Hepatocyte (in vitro differentiated cells): ENCODE measurements at places on chromosomes 6 and 20.

GRCh38 chr6:142223938-142224337, 76.9 kb downstream of the VTA1 start:
- no peak for DNase-seq

GRCh38 chr6:127737768-127738167, 160.8 kb downstream of the C6orf58 start:
- peak; percentile 13 for DNase-seq

- DNase-seq: no peak
Measured at GRCh38 chr6:155943635-155944034, 488.0 kb upstream of the NOX3 start.

GRCh38 chr6:28488916-28489365, 26.7 kb downstream of the GPX6 start:
- peak; percentile 71 for DNase-seq

GRCh38 chr6:167734662-167735083, 92.0 kb upstream of the AFDN start:
- no peak for DNase-seq

DNA sequence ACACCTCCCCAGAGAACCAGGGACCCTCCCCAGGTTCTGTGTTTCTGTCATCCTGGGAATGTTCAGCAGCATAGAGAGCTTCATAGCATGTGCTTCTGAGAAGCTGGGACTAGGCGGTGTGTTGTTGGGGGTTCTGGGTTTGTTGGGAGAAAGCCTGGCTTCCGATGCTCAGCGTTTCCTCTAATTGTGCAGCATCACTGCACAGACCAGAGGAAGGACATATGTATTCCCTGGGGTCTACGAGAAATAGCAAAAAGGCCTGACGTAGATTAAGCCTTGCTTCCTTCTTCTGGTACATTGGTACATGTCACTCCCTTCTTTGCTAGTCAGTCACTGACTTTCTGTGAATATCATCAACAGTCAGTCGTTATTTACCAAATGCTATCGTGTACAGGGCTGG, 96.9 kb upstream of the SGK1 start:
- DNase-seq: no peak

DNA sequence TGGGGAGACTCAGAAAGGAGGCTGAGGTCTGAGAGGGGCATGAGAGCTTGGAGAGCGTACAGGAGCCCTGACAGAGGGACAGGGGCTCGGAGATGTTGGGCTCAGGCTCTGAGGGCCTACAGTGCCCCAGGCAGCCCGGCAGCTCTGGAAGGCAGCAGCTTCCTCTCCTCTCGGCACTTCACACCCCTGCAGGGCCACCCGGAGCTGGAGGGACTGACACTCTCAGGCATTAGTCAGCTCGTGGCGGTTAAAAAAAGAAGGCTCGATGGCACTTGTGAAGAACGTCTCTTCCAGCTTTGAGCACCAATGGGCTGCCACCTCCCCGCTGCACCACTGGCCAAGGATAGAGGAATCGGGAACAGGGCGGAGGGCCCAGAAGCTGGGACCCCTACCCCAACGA, 62.6 kb upstream of the SIRPA start:
- DNase-seq: no peak

- no peak for DNase-seq
Measured at GRCh38 chr6:115271434-115271833, 789.3 kb downstream of the FRK start.

DNA sequence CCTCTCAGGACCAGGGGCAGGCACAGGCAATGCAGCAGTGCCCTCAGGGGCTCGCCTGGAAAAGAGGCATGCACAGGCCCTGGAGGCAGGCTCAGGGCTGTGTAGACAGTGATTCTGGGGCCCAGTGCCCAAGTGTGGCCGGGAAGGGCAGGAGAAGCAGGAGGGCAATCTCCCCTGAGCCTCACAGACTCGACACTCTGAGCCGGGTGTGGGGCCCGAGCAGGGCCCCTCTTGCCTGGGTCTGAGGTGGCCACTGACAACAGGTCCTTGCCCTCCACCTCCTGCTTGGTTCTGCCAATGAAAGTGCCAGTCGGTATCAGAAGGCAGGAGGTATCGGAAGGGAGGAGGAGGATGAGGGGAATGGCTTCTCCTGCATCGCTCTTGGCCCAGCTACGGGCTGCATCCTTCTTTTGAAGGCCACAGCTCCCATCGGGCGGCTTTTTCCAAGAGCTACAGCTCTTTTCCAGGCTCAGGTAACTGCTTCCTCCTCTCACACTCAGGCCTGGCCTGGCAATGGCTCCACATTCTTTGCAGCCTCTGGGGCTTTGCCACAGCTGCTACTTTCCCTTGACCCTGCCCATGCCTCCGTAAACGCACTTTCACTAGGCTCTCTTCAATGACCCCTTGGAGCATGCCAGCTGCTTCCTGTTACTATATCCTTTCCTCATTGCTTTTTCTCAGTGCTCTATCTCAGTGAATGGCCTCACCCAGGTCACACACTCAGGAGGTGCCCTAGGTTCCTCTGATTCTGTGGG, 24.5 kb downstream of the GABRR2 start:
- no peak for DNase-seq

DNA sequence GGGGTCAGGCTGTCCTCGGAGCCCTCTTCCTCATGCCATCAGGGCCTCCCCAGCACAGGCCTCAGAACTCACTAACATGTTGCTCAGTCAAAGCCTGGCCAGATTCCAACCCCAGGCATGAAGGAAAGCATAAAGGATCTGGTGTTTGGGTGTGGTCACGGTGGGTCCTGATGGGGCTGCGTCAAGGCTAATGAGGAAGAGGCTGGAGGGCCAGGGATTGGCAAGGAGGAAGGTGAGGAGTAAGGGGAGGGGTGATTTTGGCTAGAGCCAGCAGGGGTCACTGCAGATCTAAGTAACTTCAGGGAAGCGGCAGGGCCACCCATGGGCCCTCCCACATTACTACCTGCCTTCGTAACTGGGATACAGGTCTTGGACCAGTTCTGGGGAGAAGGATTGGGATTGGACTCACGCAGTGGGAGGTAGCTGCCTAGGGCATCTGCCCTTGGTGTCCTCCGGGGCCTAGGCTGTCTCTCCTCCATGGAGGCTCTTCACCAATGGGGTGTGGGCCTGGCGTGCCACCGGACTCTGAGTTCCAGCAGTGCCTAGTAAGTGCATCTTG, 36.2 kb upstream of the MRPS18A start:
- peak; percentile 89 for DNase-seq

DNA sequence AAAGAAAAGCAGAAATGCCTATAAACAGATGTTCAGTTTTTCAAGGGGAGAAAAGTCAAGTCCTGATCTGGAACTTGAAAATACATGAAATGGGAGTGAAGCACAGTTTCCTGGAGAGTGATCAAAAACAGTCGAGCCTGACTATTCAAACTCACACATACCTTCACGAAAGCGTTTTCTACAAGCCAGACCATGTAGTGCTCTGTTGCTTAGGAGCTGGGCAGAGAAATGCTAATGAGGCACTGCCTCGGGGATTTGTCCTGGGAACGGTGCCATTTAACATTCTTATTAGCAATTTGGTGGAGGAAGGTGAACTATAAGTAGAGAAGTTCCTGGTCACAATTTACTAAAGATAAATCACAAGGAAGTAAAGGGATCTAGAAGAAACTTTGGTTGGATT, 5.9 kb downstream of the NHSL1 start:
- peak; percentile 26 for DNase-seq

- DNase-seq: no peak
Measured at GRCh38 chr6:20148433-20148832, 63.8 kb downstream of the MBOAT1 start.

DNA sequence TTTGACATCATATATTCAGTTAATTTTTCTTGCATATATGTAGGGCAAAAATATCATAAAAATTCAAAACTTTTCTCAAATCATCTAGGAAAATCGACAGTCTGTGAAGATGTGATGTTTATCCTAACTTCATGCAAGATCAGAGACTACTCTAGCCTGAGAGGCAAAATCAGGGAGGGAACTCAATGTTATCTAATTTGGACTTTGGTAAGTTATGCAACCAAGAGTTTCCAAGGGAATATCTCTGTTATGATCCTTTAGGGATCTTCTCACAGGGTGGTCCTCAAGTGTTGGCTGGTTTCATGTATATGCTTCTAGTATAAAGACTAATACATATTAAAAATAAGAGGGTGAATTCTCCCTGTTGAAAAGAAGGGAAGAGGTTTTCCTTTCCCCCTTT, 723.9 kb downstream of the KHDRBS2 start:
- no peak for DNase-seq

- DNase-seq: no peak
Measured at GRCh38 chr20:50676858-50677257, 14.5 kb downstream of the RIPOR3 start.

DNA sequence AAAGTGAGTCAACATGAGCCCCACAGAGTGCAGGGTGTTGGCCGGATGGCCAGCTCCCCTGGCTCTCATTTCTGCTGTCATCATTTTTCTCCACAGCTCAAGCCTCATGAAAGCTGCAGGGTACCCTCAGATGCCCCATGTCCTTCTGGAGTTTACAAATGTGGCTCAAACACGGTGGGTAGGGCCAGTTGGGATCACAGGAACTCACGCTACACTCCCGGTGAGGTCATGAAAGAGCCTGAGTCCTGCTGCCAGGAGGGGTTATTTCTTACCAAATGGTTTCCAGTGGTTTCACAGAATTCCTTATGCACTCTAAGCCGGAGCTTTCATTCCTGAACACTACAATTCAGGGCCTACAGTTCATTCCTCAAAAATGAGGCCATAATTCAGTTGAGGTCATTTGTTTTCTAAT, 78.7 kb downstream of the TMEM170B start:
- no peak for DNase-seq

DNA sequence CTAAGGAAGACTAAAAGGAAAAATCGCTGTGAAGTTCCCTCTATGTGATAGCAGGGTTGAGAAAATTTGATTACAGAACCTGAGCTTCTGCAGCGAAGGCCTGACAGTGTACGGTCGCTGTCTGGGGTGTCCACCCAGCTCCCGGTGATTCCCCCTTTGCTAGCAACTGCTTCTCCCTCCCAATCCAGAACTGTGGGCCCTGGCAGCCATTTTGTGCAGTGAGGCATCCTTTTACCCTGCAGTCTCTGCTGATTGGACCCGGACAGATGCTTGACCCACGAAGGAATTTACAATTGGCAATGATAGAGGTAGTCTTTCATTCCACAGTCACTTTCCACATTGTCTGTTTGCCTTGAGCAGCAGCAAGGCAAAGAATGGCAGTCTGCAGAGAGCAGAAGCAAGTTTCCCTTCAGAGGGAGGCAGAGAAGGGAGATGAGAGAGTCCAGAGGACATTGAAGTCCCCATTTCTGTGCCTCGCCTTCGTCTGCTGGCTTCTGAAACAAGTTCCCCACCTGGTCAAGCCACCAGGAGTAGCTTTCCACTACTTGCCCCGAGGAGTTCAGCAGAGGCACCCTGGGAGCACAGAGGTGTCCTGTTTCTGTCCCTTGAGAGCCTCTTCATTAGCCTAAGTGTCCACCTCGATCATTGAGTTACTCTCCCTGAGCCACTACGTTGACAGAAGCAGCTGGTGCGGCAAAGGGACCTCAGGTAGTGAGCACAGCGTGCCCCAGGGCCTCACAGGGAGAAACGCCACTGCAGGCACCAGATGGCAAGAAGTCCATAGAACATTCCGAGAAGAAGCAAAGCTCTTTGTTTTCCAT, 370.3 kb downstream of the NRN1 start:
- no peak for DNase-seq

GRCh38 chr6:100220543-100220942, 226.5 kb upstream of the MCHR2 start:
- DNase-seq: no peak

DNA sequence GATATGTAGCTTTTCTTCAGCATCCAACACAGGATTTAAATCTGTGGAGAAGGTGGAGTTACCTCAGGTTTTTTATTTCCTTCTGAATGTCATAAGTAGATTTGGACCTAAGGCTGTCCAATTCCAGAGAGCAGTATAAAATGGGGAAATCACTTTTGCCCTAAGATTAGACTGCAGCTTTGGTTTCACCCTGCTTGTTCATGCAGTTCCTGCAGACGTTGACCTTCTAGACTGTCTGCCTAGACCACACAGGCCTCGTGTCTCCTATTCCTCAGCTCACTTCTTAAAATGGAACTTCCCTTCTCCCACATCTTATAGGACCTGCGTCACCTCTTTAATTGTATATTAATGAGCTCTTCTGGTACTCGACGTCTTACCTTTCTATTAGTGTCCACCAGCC, 26.0 kb upstream of the C6orf62 start:
- DNase-seq: no peak

GRCh38 chr6:90080876-90081481, 186.7 kb downstream of the GJA10 start:
- DNase-seq: no peak

- DNase-seq: no peak
Measured at GRCh38 chr6:143117108-143117507, 56.4 kb downstream of the AIG1 start.

GRCh38 chr6:30749554-30750378, 5.4 kb upstream of the IER3 start:
- DNase-seq: peak; percentile 87

GRCh38 chr6:150499882-150500312, 99.8 kb upstream of the PLEKHG1 start:
- DNase-seq: no peak

GRCh38 chr20:17928633-17929311, 39.8 kb downstream of the SNX5 start:
- DNase-seq: peak; percentile 71

GRCh38 chr6:53615633-53616449, 49.7 kb downstream of the KLHL31 start:
- peak; percentile 73 for DNase-seq

- DNase-seq: no peak
Measured at GRCh38 chr6:29870104-29870503, 42.5 kb downstream of the HLA-G start.

GRCh38 chr6:91087908-91088307, 501.0 kb upstream of the MAP3K7 start:
- DNase-seq: no peak

GRCh38 chr6:104095661-104096416, 763.9 kb downstream of the HACE1 start:
- DNase-seq: no peak

GRCh38 chr6:159862103-159862502, 28.7 kb upstream of the MAS1 start:
- DNase-seq: no peak

DNA sequence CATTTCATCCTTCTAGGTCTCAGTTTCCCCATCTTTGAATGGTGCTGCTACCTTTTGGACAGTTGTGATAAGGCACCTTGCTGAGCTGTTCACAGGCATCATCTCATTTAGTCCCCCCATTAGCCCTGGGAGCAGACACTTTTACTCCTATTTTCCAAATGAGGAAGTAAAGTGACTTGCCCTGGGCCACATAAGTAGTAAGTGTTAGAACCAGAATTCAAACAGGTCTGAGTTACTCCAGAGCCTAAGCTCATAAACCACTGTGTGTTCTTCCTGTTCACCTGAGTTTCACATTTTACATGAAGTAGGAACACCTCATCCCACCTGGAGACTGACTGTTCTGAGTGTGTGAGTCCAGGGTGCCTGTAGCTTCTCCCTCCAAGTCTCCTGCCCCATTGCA, 43.5 kb upstream of the EPB41L1 start:
- DNase-seq: no peak
